ENCODE measurements at places on chromosomes 5 and 9.

GRCh38 chr9:111037356-111037707, 938 bp downstream of the LPAR1 start:
- DNase-seq = no peak

DNA sequence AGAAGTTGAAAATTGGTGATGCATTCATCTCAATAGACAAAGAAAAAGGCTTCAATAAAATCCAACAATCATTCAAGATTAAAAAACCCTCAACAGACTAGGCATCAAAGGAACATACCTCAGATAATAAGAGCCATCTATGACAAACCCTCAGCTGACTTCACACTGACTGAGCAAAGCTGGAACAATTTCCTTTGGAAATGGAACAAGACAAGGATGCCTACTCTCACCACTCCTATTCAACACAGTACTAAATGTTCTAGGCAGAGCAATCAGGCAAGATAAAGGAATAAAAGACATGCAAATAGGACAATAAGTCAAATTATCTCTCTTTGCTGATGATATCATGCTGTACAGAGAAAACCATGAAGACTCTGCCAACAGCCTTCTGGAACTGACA, 1188.1 kb downstream of the DTWD2 start:
- no peak for DNase-seq

- DNase-seq = no peak
Measured at GRCh38 chr9:21835121-21835520, 32.7 kb downstream of the MTAP start.

GRCh38 chr5:142717582-142718215, 31.8 kb upstream of the FGF1 start:
- no peak for DNase-seq

DNA sequence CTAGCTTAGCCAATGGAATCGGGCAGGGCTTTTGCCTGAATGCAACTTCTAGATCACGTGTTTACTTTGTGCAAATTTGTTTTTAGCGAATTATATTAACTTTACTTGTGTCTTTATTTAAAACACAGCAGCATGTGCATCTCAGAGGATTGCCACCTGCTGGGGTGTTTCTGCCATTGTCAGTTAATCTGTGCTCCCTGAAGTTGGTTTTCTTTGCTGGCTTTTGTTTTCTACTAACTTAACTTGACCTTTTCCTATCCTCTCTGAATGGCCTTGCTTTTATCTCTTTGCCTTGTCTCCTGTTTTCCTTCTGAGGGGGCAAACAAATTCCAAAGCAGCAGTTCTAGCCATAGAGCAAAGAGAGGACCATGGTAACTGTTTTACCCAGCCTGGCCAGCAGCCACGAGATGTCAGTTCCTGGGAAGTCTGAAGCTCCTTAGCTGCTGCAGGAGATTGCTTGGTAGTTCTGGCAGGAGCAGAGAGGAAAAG, 67.6 kb downstream of the ARHGEF28 start:
- no peak for DNase-seq
